ENCODE measurements at places on chromosomes 3 and 15.

DNA sequence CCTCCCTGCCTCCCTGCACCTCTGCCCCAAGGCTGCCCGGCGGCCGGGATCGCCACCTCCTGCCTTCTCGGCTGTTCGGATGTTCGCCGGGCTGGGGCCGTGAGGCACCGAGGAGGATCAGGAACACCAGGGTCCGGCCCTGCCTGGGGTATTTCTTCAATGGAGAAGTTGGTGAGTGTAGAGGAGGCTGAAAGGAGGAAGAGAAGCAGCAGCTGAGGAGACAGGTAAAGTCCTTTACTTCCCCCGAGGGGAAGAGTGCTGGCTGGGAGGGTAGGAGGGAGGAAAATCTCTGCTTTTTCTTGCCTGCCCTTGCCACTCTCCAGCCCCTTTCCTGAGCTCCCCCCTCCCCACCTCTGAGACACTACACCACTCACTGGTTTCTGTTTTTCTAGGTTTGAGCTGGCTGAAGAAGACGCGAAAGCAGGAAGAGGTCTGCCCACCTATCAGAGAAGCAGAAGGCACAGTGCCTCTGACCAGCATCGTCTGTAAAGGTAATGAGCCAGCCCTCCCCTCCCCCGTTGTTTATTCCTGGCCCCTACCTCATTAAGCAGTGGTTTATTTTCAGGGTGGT, 519 bp downstream of the ASB7 start:
- no peak overlapping the region for H3K4me3 ChIP-seq
- no peaks in the 10 kb centered on the region for H3K27me3 ChIP-seq
- DNase-seq: peak; percentile 64
- H3K36me3 ChIP-seq: peaks cover 4% of the 10 kb centered on the region
- no peak overlapping the region for H3K27ac ChIP-seq

DNA sequence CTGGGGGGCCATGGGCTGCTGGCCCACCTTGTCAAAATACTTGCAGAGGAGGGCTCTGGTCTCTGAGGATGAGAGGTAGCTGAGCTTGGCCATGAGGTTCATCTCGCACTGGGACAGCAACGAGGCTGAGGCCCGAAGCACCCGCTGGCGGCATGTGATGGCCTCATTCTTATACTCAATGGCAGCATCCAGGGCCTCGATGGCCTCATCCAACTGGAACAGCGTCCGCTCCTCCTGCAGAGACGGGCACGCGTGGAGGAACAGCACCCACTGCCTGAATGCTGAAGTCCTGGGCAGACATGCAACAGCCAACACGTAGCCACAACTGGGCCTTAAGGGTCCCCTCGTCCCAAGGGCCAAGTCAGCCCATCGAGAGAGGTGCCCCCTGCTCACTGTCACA, 25.0 kb downstream of the KIF7 start:
- H3K36me3 ChIP-seq: no peaks in the 10 kb centered on the region
- no peak overlapping the region for H3K27ac ChIP-seq
- H3K4me1 ChIP-seq: no peaks in the 10 kb centered on the region
- no peak for DNase-seq
- no peak overlapping the region for H3K4me3 ChIP-seq

DNA sequence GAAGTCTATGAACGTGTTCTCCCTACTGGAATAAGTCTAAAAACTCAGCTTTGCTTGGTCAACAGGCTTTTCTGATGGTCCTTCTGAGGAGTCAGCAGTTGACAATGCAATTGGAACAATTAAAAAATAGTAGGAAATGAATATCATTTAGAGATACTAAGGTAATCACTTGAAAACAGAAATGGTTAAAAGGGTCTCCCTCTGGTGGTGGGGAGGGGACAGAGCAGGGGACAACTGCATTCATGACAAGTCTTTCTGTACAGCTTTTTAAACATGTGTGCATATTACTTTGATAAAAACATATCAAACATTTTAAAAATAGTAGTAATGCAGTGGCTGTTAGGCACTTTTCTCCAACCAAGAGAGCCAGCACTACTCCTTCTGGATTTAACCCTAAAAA, 119.9 kb upstream of the FHIT start:
- H3K27ac ChIP-seq: no peak overlapping the region
- H3K4me3 ChIP-seq: no peak overlapping the region
- H3K36me3 ChIP-seq: no peaks in the 10 kb centered on the region

DNA sequence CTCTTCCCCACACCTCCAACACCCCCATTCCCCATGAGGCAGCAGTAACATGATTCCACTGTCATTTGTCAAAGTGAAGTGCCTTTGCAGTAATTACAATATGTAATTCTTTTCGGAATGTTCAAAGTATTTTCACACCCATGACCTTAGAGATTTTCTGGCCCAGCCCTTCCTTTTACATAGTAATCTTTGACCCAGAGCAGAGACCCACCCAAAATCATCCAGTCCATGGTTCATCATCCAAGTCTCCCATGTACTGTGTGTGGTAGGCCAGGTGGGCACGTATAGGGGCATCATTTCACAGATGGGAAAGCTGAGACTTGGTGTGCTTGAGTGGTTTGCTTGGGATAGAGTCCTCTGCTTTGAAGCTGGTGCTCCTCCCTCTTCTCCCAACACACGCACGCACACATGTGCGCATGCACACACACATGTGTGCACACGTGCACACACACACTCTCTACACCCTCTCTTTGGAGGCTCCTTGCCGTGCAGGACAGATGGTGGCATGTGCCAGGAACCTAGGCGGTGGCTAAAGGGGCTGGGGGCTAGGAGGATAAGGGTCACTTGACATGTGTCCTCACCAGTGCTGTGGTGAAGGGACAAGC, 284.7 kb upstream of the ROPN1 start:
- no peaks in the 10 kb centered on the region for H3K4me1 ChIP-seq
- no peak overlapping the region for H3K4me3 ChIP-seq

DNA sequence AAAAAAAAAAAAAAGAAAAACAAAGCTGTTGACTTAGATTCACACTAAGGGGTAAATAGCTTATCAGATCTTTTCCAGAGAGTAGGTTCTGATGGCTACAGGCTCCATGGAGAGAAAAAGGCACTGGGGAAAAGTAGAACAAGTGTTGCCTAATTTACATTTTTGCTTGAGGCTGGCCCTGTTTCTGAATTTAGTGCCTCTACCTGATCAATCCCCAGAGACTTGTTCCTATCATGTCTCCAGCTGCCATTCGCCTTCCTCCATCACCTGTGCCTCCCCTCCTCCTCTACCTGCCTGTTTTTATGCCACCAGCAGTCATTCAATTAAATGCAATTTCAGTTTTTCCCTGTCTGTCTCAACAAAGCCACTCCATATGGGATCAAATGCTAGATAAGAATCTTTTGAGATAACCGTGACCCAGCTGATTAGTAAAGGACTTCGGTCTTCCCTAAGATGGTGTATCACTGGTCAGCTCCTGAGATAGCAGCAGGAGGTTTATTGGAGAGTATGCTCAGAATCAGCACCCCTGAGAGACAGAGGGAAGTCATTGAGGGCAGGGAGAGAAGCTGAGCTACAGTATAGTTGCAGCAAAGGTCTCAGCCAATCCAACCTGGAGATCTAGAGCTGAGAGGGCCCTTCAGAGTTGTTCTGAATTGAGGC, 88.1 kb upstream of the GADL1 start:
- peaks cover 3% of the 10 kb centered on the region for H3K4me1 ChIP-seq
- H3K4me3 ChIP-seq: no peak overlapping the region
- H3K36me3 ChIP-seq: no peaks in the 10 kb centered on the region
- H3K27me3 ChIP-seq: peaks cover 2% of the 10 kb centered on the region
- H3K27ac ChIP-seq: no peak overlapping the region

DNA sequence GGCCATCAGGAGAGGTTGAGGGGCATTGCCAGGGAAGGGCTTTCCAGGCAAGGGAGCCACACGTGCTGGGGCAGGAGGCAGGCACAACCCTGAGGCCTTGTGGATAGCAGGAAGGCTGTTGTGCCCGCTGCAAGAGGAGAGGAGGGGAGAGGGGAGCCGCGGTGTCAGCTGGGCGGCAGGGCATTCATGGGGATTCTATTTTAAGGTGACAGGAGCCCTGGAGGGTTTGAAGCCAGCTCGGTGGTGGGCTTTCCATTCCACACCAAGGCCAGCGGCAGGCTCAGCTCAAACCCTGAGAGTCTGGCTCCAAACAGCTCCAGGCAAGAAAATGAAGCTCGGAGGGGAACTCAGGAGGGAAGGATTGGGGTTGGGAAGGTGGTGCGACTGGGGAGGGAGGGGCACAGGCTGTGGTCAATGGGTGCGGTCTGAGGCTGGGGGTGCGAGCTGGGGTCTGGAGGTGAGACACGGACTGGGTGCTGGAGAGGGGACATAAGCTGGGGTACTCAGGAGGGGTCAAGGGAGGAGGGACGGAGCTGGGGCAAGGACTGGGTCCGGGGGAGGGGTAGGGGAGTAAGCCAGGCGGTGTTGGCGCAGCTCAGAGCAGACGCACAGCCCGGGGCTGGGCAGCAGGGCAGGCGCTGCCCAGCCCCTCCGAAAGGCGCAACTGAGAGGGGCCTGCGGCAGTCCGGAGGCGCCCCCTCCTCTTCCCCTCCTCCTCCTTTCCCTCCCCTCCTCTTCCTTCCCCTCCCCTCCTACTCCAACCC, 43.4 kb downstream of the TPRA1 start:
- no peaks in the 10 kb centered on the region for H3K36me3 ChIP-seq
- H3K27ac ChIP-seq: peak overlapping the region; percentile 51
- no peak for DNase-seq
- H3K4me1 ChIP-seq: peaks cover 12% of the 10 kb centered on the region
- peak overlapping the region; percentile 78 for H3K4me3 ChIP-seq
- peaks cover 7% of the 10 kb centered on the region for H3K27me3 ChIP-seq

DNA sequence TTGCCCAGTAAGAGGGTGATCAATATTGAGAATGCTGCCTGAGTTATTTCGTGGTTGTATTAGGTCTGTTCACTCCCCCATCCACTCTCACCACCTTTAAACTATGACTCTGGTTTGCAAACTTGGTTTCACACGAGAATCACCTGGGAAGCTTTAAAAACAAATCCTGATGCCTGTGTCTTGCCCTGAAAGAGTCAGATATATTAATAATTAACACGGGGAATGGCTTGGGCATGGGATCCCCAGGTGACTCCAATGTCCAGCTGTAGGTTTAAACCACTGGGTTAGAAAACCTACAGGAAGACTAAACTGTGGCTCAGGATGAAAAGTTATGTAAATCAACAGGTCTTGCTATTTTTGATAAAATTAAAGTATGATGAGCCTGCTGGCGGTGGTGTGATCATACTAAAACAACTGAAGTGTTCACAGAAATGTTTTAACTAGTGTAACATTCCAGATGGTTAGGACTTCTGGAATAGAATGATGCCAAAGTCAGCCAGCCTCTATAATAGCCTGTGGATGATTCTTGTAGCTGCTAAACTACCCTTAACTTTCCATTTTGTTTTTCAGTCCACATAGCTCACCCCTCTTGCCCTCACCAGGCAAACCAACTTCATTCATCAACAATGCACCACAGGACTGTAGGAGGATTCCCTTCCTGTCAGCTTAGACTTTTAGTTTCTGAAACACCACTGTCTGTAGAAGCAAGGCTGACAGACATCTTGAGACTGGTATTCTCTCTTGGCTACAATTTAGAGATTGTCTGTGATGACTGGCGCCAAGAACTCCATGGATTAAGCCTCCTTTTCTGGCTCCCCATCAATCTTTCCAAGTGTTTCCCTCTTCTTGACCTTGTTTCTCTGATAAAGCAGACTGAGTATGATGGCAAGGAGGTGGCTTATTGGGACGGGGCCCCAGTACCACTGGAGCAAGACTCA, 119.1 kb upstream of the ADAMTS9 start:
- no peak overlapping the region for H3K4me3 ChIP-seq
- H3K27me3 ChIP-seq: no peaks in the 10 kb centered on the region
- H3K27ac ChIP-seq: no peak overlapping the region
- H3K4me1 ChIP-seq: no peaks in the 10 kb centered on the region
- DNase-seq: no peak

- no peak for DNase-seq
- H3K36me3 ChIP-seq: no peaks in the 10 kb centered on the region
- H3K27me3 ChIP-seq: no peaks in the 10 kb centered on the region
- H3K4me1 ChIP-seq: peaks cover 4% of the 10 kb centered on the region
- no peak overlapping the region for H3K4me3 ChIP-seq
- H3K27ac ChIP-seq: no peak overlapping the region
Observed at GRCh38 chr3:135325726-135326235, 530.7 kb downstream of the EPHB1 start.

DNA sequence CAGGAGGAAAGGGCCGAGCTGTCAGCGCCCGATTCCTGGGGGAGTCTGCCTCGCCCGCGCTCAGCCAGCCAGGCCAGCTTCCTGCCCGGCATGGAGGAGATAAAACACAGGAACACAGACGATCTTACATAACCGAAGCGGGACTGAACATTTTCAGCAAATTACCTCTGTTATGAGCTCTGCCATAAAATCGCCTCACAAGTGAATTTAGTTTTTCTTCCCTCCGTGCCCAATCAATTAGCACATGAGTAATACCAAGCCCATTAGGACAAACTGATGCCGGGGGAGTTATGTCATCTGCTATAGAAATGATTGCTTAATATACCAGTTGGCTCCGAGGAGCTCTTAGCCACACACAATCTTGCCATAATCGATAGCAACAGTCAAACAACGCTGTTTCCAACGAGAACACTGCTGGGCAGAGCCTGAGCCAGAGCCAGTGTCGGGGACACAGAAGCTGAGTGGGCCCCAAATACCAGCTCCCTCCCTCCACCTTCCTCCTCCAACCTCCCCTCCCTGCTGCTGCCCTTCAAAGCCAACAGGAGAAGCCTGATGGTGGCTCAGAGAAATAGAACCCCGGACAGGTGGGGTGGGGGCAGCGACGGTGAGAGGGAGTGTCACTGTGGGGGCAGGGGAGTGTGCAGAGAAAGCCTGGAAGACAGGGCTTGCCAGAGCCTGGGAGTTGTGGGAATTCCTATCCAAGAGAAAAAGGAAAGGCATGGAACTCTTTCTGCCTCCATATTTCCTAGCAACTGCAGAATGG, 279.4 kb upstream of the TLE3 start:
- no peak overlapping the region for H3K4me3 ChIP-seq
- H3K27me3 ChIP-seq: peaks cover 6% of the 10 kb centered on the region
- H3K27ac ChIP-seq: no peak overlapping the region
- H3K4me1 ChIP-seq: peaks cover 6% of the 10 kb centered on the region
- no peak for DNase-seq

GRCh38 chr3:143835312-143835711, 13.0 kb downstream of the SLC9A9 start:
- H3K27me3 ChIP-seq: no peaks in the 10 kb centered on the region
- peaks cover 4% of the 10 kb centered on the region for H3K36me3 ChIP-seq
- peaks cover 12% of the 10 kb centered on the region for H3K4me1 ChIP-seq
- peak overlapping the region; percentile 42 for H3K27ac ChIP-seq
- no peak overlapping the region for H3K4me3 ChIP-seq

DNA sequence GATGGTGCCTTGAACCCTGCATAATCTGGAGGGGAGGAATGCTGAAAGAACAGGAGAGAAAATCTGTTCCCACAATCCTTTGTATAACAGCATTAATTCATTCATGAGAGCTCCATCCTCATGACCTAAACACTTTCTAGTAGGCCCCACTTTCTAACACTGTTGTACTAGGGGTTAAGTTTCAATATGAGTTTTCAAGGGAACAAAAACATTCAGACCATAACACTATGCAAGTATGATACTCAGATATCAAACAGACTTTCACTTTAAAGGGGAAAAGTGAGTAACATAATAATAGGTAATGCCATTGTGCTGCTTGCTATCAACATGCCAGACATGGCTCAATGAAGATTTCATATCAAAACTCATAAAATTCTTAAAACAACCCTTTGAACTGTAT, 32.4 kb upstream of the PLSCR2 start:
- peaks cover 2% of the 10 kb centered on the region for H3K27me3 ChIP-seq
- H3K4me3 ChIP-seq: no peak overlapping the region
- peaks cover 8% of the 10 kb centered on the region for H3K4me1 ChIP-seq
- no peak overlapping the region for H3K27ac ChIP-seq

Data from memory B cell (primary cell).